K562 (cell line): ENCODE measurements at places on chromosomes 5 and 9. TPM values are rescaled to one million over a fixed set of nuclear protein-coding genes. Genes with fewer than 3 reads are reported as not detected.

DNA sequence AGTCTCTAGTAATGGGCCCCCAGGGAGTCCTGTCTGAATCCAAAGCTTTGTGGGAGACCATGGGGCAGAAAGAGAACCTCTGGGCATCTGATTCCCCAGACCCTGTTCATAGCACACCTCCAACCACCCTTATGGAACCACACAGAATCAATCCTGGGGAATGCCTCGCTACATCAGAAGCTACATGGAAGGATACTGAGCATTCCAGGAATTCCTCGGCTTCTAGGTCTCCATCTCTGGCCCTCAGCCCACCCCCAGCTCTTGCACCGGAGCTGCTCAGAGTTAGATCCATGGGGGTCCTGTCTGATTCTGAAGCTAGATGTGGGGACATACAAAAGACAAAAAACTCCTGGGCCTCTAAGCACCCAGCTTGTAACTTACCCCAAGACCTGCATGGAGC is 28.4 kb downstream of the VCP start:
- H3K27me3 ChIP-seq = no peaks in the 10 kb centered on the region
- no peak overlapping the region for H3K27ac ChIP-seq
- peaks cover 3% of the 10 kb centered on the region; the same call in 1 of the 2 replicates for H3K4me1 ChIP-seq

DNA sequence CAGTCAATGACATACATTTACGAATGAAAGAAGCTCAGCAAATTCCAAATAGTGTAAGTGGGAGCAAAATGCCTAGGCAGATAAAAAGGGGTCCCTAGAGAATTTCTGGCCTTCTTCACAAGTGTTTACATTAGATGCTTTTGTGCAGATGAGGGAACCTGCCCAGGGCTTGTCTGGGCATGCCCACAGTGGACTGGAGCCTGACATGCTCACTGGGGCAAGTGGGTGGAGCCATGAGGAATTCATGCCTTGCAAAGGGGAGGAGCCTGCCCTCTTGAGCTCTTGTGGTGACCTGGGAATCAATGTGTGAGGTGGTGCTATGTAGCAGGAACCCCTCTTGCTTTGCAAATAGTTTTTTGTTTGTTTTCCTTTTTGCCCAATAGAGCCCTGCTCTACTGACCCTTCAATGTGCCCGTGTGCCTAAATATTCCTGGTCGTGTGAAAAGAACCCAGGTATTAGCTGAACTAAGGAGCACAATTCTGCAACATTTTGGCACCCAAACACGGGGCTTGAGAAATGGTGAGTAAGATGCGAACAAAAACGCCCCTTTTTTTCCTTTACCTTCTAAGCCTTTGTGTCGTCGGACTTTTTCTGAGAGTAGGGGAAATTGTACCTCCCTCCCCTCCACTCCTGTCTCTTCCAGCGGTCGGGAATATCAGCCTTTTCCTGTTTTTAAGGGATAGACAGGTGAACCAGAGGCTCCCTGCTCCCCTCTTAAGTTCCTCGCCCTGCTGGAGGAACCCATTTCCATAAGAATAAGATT is 433.8 kb upstream of the CDH9 start:
- H3K36me3 ChIP-seq = peaks cover 8% of the 10 kb centered on the region; the same call in 2 of the 3 replicates
- H3K27me3 ChIP-seq = no peaks in the 10 kb centered on the region
- H3K27ac ChIP-seq = peak overlapping the region; percentile 71; the same call in 2 of the 3 replicates
- H3K4me3 ChIP-seq = peak overlapping the region; percentile 40
- H3K4me1 ChIP-seq = no peaks in the 10 kb centered on the region

- H3K27me3 ChIP-seq = no peaks in the 10 kb centered on the region
- peaks cover 5% of the 10 kb centered on the region; the same call in 2 of the 3 replicates for H3K36me3 ChIP-seq
- peaks cover 15% of the 10 kb centered on the region for H3K4me1 ChIP-seq
- H3K27ac ChIP-seq = no peak overlapping the region
Measured at GRCh38 chr5:149488645-149489306, 62.5 kb downstream of the CSNK1A1 start.

GRCh38 chr5:123665822-123666371 is 153.9 kb downstream of the CSNK1G3 start:
- no peaks in the 10 kb centered on the region for H3K27me3 ChIP-seq
- no peak for DNase-seq
- no peak overlapping the region for H3K27ac ChIP-seq
- no peak overlapping the region for H3K4me3 ChIP-seq
- no peaks in the 10 kb centered on the region for H3K36me3 ChIP-seq

GRCh38 chr5:166165596-166165995 is 2125.8 kb upstream of the WWC1 start:
- H3K27ac ChIP-seq = no peak overlapping the region
- no peaks in the 10 kb centered on the region for H3K27me3 ChIP-seq
- no peak for DNase-seq
- H3K4me1 ChIP-seq = no peaks in the 10 kb centered on the region
- no peak overlapping the region for H3K4me3 ChIP-seq

DNA sequence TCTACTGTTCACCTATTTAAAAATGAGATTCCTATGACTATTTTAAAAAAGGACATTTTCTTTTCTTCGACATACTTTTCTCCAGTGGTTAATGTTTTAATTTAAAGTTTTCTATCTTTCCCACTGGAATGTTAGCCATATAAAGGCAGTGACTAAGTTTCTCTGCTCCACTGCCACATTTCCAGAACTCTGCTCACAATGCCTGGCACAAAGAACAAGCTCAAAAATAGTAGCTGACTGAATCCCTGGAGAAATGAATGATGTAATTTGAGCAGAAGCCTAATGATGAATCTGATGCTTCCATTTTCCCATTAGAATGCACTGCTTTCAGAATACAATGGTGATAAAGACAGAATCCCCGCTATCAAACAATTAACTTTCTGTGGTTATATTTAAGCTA is 817.8 kb downstream of the MTRR start:
- H3K27me3 ChIP-seq = no peaks in the 10 kb centered on the region
- no peaks in the 10 kb centered on the region for H3K36me3 ChIP-seq
- H3K27ac ChIP-seq = no peak overlapping the region
- no peaks in the 10 kb centered on the region for H3K4me1 ChIP-seq
- DNase-seq = no peak
- H3K4me3 ChIP-seq = no peak overlapping the region

DBH gene
- total RNA-seq = not detected in 2 replicates

IFNK gene
- not detected in 2 replicates for total RNA-seq
